Activated T-helper 2 cell treated with anti-CD3 and anti-CD28 coated beads, Interferon-gamma antibody, Interleukin-2, Interleukin-4, amounts not matched to agents 10 μg/mL and 5 μg/mL and 100 μg/mL, durations not matched to agents 14 hours and 24 hours and 36 hours (primary cell): ENCODE measurements at places on chromosomes 16 and 17. TPM values are rescaled to one million over a fixed set of nuclear protein-coding genes. Genes with fewer than 3 reads are reported as not detected.

- DNase-seq: no peak
These were observed 115.1 kb downstream of the ABCA8 start for GRCh38 chr17:68840073-68840472.

The CCDC78 gene
- 7.3 and 8.3 TPM in 2 replicates for total RNA-seq

The CDIP1 gene
- total RNA-seq: 46.0 and 47.9 TPM in 2 replicates

- no peak for DNase-seq
These were observed 57.2 kb upstream of the VPS4A start for GRCh38 chr16:69253870-69254341.

DNA sequence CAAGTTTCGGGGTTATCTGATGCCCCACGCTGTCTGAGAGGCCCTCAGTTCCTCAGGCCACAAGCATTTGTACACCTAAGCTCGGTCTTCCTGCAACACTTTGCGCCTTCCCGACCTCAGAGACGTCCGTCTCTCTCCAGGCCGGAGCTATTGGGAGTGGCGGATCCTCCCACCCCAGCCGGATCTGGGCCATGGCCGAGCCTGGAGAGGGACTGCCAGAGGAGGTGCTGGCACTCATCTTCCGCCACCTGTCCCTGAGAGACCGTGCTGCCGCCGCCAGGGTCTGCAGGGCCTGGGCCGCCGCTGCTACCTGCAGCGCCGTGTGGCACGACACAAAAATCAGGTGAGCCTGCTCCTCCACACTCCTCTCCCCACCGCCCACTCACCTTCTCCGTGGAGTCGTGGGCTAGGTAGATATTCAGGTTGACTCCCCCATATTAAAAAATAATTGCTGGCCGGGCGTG lies 1.9 kb downstream of the FBXL8 start:
- no peak for DNase-seq

GRCh38 chr16:88427376-88427775 lies 25.7 kb upstream of the ZFPM1 start:
- DNase-seq: no peak

The NUTF2 gene
- total RNA-seq: 165 and 177 TPM in 2 replicates

DNA sequence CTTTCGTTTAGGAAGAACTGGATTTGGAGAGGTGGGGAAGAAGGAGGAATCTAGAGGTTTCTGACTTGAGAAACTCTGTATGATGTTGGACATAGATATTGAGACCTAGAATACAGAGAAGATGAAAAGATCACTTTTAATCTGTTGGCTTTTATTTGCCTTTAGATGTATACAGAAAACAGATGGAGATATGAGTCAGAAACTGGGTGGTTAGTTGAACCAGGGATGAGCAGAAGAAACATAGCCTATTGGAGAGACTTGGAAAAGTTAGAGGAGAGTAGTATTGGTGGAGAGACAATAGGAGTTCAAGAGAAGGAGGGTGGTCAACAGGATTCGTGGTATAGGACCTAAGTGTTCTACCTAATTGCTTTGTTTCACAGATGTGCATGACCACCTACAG lies 5.1 kb downstream of the PHAF1 start:
- DNase-seq: no peak

GRCh38 chr17:74852237-74853047 lies 7.2 kb downstream of the GRIN2C start:
- peak; percentile 59 for DNase-seq

DNA sequence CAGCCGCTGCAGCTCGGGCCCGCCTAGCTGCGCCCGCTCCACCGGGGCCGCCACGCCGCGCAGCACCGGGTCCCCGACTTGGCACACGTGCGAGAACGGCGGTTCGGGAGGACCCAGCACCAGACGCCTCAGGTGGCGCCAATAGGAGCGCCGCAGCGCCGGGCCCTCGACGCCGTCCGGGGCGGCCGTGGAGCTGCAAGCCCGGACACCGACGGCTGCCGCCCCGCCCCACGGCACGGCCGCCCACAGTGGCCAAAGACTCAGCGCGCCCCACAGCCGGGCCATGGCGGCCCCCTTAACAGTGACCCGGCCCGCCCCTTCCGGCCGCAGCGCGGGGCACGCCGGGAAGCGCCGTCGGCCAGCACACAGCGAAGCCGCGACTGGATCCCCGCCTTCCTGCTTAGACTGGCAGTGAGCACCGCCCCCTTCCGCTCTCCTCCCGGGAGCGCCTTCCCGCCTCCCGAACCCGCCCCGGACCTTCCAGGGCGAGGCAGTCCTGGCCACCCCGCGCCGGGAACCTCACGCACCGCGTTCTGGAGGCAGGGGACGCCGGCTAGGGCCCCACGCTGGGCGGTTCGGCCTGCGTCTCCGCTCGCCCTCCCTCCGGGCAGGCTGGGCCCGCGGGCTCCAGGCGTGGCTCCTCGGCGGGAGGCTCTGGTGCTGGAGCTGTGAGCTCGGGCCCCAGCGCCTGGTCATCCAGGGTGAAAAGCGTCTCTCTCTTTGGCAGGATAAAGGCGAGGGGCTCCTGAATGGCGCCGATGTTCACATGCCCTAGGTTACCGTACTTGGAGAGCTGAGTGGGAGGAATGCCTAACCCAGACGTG lies at the start of gene PDF:
TSS of gene PDF (minus strand) at position 303 of the 824 bp plus-strand sequence. CDS start at position 285, 18 bp downstream.
- peak; percentile 83 for DNase-seq

DNA sequence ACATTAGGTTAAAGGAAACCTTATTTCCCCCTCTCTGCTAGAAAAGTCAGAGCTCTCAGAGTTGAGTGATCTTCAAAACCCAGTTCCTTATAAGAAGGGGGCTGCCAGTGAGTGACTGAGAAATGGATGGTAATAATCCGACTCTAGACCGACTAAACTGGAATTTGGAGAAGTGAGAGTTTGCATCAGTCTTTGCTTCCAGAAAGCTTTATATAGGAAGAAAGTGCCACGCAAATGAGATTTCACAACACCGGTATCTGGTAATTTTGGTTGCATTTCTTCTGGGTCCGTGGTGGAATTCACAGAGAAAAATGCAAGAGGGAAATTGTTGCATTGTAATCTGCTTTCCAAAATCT lies 271.4 kb downstream of the MAF start:
- DNase-seq: no peak

The STARD3 gene
- total RNA-seq: 51.5 and 54.4 TPM in 2 replicates

The PLA2G10 gene
- total RNA-seq: not detected in 2 replicates

- no peak for DNase-seq
These were observed 91.7 kb downstream of the HS3ST3A1 start for GRCh38 chr17:13510062-13510461.

- no peak for DNase-seq
These were observed at the start of gene HS3ST4 for GRCh38 chr16:25691519-25692091. HS3ST4 (plus strand) TSS chr16:25691959.

GRCh38 chr16:80142281-80142680 lies 398.5 kb upstream of the DYNLRB2 start:
- DNase-seq: no peak

DNA sequence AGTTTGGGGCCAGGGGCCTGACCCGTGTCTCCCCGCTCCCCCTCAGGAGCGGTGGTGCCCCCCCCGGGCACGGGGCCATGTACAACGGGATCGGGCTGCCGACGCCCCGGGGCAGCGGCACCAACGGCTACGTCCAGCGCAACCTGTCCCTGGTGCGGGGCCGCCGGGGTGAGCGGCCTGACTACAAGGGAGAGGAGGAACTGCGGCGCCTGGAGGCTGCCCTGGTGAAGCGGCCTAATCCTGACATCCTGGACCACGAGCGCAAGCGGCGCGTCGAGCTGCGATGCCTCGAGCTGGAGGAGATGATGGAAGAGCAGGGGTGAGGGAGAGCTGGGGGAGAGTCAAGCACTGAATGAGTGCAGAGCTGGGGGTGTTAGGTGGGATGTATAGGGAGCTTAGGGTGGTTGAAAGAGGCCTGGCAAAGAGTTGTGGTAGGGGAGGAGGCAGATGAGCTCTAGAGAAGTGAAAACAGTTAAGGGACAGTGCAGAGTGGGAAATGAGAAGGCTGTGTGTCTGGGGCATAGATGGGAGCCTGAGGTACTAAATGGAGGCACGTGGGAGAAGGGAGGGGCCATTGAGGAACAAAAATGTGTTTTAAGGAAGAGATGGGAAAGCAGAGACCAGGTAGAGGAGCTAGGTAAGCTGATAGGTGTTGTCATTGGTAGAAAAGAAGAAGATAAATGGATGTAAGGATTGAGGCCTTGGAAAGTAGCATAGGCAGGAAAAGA lies 4.0 kb downstream of the SRRM2 start:
- no peak for DNase-seq

DNA sequence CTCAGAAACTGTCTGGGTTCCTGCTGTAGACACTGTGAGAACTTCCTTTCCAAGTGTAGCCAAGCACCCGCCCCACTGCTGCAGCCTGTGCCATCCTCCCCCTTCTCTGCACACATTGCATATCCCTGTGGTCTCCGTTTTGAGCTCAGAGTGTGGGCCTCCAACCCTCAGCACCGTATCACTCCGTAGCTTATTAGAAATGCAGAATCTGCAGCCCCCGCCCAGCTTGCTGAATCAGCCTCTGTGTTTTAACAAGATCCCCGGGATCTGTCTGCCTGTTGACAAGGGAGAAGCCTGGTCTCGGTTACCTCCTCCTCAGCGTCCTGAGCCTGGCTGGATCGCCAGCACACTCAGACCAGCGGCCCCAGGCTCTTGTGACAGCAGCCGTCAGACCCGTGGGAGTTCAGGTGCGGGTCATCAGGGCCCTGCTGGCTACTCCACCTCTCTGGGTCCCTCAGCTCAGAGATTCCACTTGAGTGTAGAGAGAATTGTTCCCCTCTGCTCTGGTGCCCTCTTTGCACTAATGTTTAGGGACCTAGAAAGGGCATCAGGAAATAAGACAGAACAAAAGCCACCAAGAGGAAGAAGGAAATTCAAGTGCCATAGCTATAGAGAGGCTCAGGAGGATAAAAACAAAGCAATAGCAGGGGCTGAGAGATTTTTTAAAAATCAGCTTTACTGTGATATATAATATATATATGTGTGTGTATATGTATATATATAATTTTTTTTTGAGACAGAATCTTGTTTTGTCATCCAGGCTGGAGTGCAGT lies 92.3 kb downstream of the PITPNC1 start:
- DNase-seq: no peak

GRCh38 chr16:24543949-24544348 lies 4.6 kb downstream of the RBBP6 start:
- no peak for DNase-seq

The KRTAP1-5 gene
- not detected in 2 replicates for total RNA-seq
